ENCODE measurements at places on chromosomes 1 and 21. TPM values are rescaled to one million over a fixed set of nuclear protein-coding genes. Genes with fewer than 3 reads are reported as not detected.

Gene FAM3B
- total RNA-seq, result not detected

Gene ZNF683
- not detected for total RNA-seq

Gene DPT
- total RNA-seq, result 12.6 TPM

Gene MNDA
- total RNA-seq, result 2.1 TPM

Gene PLEKHN1
- not detected for total RNA-seq

Data from gastrocnemius medialis (tissue), 4 donors.